ENCODE measurements at places on chromosomes 3 and 15.

DNA sequence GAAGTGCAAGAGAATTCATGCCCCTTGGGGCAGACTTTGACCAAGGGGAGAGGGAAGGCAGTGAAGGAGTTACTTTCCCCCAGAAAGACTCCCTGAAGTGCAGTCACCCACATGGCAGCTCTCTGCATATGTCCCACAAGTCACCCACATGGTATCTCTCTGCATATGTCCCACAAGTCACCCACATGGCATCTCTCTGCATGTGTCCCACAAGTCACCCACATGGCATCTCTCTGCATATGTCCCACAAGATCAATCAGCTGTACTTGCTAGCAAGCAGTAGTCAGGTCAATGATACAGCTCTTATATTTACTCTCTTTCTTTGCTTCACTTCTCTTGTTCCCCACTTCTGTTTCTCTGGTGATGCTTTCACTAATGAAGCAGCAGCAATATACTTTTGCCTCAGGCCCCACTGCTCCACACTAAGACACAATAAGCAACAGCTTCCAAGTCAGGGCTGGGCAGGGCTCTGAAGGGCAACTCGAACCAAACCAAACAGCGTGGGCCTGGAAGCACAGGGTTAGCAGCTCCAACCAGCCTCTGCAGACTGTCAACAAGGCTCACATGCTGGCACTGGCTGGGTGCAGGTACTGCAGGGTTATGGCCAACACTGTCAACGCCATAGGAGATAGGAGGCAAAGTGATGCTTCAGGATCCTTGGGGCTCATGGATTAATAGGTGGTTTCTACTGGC lies 46.7 kb downstream of the THBS1 start:
- no peak for DNase-seq

DNA sequence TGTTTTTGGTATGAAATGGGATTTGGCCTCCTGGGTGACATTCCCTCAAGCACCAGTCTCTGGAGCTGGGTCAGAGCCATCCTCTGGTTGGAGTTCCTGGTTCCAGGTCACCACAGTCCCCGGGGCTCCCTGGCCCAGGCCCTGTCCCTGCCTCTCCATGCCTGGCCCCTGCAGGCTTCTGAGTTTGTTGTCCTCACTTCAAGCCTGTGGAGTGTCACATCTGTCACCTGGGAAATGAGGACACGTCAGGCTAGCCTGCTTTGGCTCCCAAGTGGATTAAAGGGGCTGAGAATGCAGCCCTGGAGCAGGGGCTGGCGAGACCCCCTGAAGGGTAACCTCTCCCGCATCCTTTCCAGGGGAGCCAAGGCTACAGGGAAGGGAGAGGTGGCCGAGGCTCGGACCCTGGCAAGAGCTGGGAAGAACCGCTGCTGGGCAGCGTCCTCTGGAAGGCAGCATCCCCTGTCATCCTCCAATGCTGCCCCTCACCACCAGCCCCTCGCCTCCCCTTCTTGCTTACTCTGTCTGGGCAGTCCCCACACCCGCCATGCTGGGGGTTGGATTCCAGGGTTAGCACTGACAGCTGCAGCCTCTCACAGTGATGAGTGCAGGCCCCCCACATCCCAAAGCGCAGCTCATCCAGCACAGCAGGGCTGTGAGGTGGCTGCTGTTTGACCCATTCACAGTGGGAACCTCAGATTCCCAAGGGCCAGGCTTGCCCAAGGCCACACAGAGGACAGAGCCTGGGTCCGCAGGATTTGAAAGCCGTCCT lies 75.5 kb upstream of the IQSEC1 start:
- no peak for DNase-seq

- no peak for DNase-seq
Observed at GRCh38 chr3:151268267-151269235, 9.8 kb downstream of the P2RY14 start.

DNA sequence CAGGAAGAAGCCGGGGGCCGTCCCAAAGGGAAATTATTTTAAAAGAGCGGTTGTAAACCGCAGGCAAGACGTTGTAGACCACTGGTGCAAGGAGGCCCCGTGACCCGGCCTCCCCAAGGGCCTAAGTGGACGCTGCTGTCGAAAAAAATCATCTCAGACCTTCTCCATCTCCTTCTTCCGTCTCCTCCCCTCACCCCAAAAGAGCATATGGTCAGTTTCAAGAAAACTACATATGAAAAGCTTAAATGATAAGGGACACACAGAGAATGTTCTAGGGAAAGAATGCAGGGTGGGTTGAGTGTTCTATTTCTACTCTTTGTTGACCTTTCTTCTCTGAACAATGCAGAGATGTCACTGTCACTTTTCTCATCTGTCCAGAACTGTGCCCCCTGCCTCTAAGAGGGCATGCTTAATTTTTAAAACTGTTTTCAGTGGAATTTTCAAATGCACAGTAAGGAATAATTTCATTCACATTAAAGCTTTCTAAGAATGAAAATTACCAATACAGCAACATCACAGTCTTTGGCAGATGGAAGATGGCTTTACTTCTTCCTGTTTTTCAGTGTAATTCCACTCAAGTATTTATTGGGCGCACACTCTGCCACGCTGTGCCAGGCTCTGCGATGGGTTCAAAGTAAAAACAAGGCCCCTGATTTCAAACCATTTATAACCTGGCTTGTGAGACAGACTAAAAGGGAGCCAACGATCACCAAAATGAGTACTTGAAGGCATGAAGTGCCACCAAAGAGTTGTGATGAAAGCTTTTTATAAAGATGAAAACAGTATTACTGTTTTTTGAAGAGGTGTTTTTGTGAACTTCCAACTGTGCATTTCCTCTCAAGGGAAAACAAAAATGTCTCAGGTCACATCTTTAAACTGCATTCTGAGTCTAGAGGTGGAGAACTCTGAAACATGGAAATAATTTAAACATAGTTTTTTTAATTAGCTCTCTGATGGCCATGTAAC lies 891 bp upstream of the TOP2B start:
- DNase-seq, result no peak

All from stimulated activated CD8-positive, alpha-beta memory T cell treated with anti-CD3 and anti-CD28 coated beads, Interleukin-2, amount 100 ng/mL, for 1 hour (primary cell).